ENCODE measurements at places on chromosomes 12 and 14.
A peak's percentile ranks its signal among the peaks of the same experiment; 100 is the strongest.

DNA sequence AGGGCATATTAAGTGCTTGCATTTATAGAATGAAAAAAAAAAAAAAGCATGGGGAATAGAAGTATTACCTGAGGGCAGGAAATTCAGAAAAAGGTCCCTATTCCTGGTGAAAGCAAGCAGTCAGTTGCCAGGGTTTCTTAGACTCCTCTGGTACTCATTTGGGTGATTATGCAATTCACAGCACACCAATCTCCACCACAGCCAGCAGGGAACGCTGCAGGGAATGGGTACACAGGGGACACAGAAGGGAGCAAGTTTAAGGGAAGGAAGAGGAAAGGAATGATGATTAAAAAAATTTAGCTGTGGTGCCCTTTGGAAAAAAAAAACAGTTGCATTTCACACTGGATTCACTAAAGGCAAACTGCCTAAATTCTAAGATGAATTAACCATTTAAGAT lies 14.2 kb downstream of the BLTP3B start:
- peak; percentile 69 for DNase-seq

GRCh38 chr12:110109837-110110535 lies 14.2 kb upstream of the IFT81 start:
- DNase-seq: no peak

- peak; percentile 27 for DNase-seq
These were observed 345.0 kb upstream of the SFSWAP start for GRCh38 chr12:131365821-131366260.

GRCh38 chr12:113190761-113191160 lies 5.2 kb downstream of the RITA1 start:
- peak; percentile 74 for DNase-seq

DNA sequence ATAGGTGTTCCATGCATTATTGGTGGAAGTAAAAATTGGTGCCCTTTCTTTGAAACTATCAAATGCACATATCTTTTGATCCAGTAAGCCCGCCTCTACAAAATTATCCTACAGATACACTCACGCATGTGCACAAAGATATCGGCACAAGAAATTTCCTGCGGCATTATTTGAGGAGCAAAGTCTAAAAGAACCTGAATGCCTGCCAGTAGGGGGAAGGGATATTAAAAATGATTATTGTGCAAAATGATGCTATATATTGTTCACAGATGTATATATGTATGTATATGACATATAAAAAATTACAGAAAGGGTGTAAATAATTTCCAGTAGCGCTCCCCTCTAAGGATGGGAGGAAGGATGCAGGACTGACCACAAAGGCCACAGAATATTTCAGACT lies 24.7 kb upstream of the ADIPOR2 start:
- DNase-seq: no peak

DNA sequence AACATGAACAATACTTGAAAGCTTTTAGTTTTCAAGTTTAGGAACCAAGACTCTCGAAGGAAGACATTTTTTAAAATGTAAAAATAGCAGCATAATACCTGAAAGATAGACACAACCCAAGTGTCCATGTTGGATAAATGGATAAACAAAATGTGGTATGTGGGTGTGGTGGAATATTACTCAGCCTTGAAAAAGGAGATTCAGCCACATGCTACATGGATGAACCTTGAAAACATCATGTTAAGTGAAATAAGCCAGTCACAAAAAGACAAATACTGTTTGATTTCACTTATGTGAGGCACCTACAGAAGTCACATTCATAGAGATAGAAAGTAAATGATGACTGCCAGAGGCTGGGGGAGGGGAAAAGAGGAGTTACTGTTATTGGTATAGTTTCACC lies 228.7 kb downstream of the FBXL14 start:
- no peak for DNase-seq

GRCh38 chr14:78157494-78158437 lies 12.4 kb upstream of the NRXN3 start:
- peak; percentile 41 for DNase-seq

DNA sequence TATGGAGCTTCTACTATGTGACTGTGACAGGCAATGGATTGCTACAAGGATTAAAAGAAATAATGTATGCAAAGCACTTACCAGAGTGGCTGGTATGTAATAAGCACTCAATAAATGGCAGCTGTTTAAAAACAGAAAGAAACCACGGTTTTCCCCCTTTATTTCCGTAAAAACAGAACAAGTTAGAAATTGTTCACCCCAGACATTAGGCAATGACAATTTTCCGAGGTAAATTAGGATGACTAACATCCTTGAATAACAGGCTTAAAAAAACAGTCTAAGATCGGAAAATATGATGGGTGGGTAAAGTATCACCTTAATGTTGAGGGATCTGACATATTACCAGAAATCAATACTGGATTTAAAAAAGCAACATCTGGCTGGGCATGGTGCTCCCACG lies 20.9 kb upstream of the CNIH1 start:
- no peak for DNase-seq

GRCh38 chr14:38721822-38722431 lies 381.1 kb downstream of the SEC23A start:
- DNase-seq: peak; percentile 69

- no peak for DNase-seq
These were observed 68.0 kb upstream of the AMIGO2 start for GRCh38 chr12:47147739-47148138.

DNA sequence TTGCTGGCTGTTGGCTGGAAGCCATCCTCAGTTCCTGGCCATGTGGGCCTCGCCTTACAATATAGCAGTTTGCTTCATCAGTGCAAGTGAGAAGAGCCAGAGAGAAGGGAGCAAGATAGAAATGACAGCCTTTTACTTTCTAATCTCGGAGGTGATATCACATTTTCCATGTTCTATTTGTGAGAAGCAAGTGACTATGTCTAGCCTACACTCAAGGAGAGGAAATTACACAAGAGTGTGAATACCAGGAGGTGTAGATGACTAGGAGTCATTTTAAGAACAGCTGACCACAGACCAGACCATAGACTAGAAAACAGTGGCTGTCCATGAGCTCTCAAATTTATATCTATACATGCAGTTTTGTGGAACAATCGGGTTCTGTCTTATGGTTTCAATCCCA lies 163.0 kb upstream of the NRXN3 start:
- no peak for DNase-seq

DNA sequence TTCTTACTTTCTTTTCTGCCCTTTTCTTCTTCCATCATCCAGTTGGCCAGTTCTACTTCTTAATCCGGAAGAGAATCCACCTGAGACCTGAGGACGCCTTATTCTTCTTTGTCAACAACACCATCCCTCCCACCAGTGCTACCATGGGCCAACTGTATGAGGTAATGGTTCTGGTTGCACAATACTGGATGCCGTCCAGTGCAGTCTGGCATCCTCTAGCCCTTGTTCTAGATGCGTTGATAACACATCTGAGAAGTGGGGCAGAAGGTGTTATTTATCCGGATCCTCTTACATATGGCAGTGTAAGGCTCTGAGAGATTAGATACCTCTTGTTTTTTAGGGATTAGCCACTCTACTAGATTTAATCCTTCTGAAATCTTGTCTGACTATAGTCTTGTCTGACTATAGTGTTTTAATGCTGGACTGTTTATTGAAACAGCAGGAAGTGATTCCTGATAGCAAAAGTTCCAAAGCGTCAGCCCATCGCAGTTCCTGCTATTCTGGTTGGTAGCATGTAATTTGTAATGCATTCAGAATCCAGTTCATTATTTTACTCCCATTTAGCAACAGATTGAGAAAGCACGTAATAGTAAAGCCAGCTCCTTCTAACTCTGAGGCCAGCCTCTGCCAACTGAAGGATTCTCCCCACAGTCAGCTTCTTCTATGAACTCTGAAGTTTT lies 7.9 kb downstream of the GABARAPL1 start:
- no peak for DNase-seq

GRCh38 chr12:84637926-84638325 lies 274.7 kb downstream of the SLC6A15 start:
- no peak for DNase-seq

DNA sequence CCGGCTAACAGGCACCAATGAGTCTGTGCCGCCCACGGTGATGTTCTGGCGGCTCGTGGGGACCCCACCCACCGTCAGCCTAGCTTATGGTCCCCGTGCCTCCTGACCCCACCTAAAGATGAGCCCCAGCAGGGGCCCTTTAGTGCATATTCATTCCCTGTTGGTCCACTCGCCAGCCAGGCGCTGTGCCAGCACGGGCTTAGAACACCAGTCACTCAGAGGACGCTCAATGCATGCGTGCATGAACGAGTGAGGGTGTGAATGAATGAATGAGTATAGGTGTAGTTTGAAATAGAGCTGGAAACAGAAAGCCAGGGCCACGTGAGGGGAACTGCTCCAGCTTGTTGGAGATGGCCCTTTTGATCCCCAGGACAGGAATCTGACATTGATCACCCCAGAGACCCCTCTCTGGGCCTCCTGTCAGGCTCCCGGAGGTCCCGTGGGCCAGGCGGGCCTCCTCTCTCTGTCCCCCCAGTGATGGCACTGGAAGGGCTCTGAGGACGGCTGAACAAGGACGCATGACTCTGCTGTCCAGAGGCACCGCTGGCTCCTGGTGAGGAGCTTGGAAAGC lies 193.9 kb upstream of the C14orf180 start:
- peak; percentile 20 for DNase-seq

- DNase-seq: peak; percentile 47
These were observed 695.3 kb downstream of the DIO2 start for GRCh38 chr14:79516009-79516408.

DNA sequence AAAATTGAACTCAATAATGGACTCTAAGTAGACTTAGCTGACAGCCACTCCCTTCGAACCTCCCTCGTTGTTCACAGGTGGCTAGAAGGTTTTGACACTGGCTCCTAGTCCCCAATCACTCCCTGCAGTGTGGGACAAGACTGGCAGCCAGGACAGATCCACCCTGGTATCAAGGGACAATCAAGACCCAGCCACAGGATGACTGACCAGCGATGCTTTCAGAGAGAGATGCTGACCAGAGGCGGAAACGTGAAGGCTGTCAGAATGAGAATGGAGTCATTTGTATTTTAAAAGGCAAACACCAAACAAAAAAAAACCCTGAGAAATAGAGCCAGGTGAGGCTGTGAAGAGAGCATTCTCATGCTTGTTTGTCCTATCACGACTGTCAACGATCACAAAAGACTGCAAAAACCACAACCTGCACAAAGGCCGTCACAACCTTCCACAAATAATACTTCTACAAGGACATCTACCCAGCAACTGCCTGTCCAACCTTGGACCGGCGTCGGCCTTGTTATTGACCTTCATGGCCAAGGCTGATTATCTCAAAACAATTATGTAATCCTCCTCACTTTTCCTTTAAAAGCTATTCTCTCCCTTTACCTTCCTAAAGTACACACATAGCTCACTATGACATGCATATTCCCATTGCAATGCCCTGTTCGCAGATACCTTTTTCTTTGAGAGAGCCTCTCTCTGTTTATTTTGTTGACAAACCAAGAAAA lies 13.2 kb downstream of the EIF5 start:
- DNase-seq: no peak

GRCh38 chr14:56153267-56153666 lies 35.1 kb downstream of the PELI2 start:
- no peak for DNase-seq

- peak; percentile 13 for DNase-seq
These were observed 38.6 kb downstream of the CYP46A1 start for GRCh38 chr14:99722741-99723140.

GRCh38 chr12:1122786-1123185 lies 131.8 kb downstream of the ERC1 start:
- no peak for DNase-seq

DNA sequence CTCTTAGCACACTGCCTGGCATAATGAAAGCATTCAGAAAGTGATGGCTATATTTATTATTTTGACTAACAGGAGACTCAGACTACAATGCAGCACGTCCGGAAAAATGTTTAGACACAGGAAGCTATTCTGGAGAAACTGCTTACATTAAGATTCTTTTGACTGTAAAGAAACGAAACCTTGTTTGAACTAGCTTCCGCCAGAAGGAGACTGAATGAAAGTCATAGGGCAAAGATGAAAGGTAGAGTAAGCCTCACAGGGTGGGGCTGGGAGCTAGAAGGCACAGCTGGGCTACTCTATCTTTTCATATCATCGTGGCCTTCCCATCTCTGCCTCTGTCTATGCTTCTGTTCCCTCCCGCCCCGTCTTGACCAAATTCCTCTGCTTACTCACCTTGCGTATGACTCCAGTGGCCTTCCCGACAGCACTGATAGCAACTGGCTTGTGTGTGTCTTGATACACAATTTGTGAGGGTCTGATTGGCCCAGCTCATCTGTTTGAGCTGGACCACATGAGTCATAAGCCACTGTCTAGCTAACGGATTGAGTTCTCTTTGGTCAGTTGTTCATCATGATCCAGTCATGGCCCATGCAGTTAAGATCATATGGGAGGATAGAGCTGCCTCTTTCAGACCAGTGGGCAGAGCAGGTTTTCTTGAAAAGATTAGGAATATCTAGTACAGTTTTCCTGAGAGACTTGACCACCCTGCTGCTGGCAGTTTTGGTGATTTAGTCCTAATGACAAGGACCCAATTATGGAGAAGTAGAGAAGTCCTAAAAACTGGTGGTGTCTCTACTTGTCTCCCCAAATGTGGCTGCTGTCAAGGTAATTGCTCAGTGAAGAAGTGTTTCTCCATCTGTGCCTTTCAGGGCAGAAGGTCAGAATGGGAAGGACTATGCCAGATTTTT lies 151.5 kb upstream of the SLC38A2 start:
- no peak for DNase-seq

- peak; percentile 46 for DNase-seq
These were observed 29.2 kb upstream of the FOS start for GRCh38 chr14:75249251-75249957.

GRCh38 chr12:29653286-29653685 lies 130.5 kb downstream of the TMTC1 start:
- no peak for DNase-seq

DNA sequence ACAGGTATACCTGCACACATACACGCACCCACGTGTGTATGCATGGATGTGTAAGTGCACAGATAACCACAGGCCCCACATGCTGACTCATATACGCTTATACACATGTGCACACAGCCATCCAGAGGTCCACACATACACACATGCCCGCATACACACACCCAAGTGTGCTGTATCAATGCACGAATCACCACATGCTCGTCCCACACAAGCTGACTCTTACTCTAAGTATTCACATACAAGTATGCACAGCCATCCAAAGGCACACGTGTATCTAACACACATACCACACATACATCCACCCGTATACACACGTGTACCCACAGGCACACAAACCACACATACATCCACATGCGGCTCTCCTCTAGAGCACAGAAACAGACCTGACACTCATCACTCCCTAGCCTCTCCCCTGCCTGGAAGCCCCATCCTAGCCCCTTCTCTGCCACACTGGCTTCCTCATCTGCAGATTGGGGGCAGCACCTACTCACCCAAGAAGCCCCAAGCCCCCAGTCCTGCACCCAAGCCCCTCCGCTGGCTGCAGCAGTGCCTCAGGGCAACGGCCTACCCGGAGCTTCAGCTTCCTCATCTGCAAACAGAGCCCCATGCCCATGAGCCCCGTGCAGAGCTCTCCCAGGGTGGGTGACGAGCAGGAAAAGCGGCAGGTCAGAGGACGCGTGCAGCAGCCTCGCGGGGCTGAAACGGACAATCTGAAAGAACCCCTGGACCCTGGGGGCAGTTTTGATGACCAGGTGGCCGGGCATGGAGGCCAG lies 105.4 kb downstream of the NCOR2 start:
- no peak for DNase-seq

GRCh38 chr12:174596-174995 lies 39.4 kb downstream of the SLC6A12 start:
- DNase-seq: no peak

Measured in H9 (cell line).